ENCODE measurements at places on chromosomes 1 and 21.

DNA sequence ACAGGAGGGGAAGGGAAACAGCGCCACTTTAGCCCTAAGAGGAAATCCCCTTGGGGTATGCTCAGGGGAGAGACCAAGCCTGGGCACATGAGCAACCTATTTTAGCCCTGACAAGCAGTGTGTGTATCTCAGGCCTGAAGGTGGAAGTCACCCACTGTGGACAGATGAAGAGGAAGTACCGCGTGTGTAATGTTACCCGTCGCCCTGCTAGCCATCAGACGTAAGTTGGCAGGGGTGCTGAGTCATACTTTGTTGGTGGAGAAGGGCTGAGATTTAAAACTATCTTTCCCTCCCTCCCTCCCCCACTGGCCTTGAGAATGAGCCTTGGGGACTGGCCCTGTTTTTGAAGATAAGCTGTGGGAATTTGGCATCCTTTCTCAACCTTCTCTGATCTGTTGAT lies 11.2 kb downstream of the AGO1 start:
- peak; percentile 9 for DNase-seq

DNA sequence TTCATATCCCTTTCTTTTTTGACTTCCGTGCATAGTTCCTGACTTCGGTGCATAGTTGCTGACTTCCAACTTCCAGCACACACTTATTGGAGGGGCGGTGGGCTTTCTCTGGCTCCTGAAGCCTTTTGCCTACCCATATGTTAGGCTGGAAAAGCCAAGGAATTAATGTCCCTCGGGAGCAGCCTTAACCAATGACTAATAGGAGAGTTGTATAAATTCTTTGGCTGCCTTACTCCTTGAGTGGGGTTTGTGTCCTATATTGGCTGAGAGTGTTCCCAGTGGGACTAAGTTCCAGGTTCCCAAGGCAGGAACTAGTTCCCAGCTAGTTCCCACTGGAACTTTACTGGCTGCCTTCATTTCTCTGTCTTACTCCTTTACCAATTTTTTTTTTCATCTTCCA lies 105.7 kb downstream of the ZNF326 start:
- DNase-seq = no peak

DNA sequence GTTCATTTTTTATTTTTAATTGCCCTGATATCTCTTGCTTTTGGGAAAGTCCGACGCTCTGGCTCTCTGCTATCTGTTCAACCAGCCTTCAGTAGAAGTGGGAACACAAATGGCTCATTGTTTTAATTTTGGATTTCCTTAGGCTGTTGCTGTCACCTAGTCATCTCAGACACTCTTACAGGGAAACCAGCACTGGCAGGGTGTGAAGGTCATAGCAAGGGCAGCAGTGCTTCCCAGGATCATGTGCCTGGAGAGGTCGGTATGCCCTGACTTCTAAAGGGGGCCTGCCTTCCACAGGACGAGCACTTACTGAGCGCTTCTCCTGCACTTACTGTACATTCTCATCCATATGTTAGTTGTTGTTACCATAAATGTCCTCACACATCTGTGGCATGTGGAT lies 224.2 kb downstream of the DISC1 start:
- DNase-seq = no peak

DNA sequence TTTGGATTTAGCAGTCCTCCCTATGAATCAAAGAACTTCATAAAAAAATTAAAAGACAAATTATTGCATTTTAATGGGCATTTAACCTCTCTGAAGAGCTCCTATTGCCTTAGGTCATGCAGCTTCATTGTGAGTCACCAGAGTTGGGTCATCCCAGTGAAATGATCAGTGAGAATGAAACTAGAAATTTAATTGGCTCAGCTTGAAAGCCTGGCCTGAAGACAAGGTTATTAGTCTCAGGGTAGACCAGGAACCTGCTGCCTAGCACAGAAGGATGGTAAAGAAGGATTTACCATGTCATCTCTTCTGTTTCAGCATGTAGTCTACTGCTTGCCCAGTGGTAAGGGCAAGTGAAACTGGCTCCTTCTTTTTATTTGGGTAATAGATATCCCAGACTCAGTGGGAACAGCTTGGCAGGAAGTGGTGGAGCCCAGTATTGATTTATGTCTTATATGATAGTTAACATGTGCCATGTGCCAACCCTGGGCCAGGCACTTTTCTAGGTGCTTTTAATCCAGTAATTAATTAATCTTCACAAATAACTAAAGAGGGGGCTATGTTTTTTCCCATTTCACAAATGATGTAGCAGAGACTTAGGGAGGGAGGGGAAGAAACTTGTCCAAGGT lies 23.6 kb downstream of the LAMC2 start:
- DNase-seq = no peak

GRCh38 chr1:165903672-165904071 lies 76.3 kb downstream of the UCK2 start:
- DNase-seq = no peak

DNA sequence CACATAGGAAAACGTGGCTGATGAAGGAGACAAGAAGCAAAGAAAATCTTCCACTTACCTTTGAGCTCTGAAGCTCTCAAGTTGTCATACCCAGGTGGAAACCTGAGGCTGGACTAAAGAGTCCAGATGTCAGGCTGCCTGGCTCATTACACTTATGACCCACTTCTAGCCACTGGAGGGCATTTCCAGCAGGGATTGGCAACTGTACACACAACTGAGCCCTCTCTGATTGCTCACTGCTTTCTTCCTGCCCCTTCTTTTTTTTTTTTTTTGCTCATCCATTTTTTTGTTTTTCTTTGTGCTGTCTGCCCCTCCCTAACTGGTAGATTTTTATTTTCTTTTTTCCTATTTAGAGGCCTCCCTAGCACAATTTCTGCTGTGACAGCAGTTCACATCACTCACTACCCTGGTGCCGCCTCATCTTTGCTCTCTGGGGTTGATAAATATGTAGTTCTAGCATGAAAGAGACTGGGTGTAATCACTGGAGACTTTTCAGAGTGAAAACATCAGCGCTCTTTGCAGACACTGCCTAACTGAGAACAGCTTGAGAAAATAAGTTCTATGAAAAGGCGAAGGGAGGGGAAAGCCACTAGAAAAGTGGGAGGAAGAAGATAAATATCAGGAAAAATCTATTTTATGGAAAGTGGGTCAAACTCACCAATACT lies 334.5 kb downstream of the NUF2 start:
- DNase-seq = no peak

DNA sequence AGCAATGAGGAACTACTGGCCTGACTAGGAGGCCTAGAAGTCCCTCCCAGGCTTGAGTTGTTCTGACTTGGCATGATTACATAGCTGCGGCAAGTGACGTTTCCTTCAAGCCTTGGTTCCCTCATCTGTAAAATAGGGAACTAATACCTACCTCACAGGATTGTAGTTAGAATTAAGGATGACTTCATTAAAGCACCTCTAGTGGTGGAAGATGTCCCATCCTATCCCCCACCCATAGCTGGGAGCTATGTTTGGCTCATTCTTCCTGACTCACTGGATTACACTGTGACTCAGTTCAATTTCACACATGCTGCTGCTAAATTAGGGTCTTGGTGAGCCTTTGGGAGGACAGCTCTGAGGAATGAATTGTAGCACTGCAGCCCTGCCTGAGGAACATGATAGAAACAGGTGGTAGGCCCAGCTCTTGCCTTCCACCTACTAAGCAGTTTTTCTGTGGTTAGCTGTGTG lies 6.0 kb upstream of the SHISA4 start:
- DNase-seq = peak; percentile 12

DNA sequence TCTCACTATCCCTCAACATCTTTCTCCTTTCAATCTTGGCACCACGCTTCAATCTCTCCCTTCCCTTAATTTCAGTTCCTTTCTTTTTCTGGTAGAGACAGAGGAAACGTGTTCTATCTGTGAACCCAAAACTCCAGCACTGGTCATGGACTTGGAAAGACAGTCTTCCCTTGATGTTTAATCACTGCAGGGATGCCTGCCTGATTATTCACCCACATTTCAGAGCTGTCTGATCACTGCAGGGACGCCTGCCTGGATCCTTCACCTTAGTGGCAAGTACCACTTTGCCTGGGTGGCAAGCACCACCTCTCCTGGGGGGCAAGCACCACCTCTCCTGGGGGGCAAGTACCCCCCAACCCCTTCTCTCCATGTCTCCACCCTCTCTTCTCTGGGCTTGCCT lies 27.8 kb downstream of the SELL start:
- no peak for DNase-seq

GRCh38 chr1:205977402-205978014 lies 25.7 kb downstream of the RAB7B start:
- peak; percentile 70 for DNase-seq

DNA sequence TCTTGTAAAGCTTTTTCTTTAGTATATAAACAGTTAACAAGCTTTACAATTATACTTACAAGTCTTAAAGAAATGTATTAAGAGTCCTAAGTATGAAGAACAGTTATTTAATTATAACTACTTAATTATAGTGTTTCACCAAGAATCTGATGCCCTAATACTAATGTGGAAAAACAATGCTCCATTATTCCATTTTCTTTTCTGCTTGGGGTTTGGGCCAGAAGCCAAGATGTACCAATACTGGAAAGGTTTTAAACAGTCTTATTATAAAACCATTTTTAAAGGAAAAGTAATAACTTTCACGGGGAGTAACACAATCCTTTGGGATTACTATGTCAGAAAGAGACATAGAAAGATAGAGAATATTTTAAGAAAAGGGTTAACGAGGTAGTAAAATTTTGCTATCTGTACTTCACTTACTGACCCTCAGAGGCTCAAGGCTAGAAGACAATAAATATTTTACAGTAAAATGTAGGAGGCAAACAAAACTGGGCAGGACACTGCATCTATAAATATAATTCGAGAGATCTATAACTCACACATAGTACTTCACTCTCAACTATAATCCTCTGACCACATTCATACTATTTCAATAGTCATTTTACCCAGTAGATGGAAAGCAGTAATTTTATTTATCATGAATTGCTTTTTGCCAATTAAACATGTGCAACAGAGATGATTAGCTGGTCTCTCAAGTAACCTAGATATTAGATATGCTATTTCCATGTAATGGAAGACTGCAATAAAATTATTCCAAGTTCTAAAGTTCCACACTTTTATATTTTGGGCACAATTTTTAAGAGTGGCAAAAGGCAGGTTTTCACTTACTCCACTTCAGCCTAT lies 63.9 kb downstream of the LTN1 start:
- no peak for DNase-seq

DNA sequence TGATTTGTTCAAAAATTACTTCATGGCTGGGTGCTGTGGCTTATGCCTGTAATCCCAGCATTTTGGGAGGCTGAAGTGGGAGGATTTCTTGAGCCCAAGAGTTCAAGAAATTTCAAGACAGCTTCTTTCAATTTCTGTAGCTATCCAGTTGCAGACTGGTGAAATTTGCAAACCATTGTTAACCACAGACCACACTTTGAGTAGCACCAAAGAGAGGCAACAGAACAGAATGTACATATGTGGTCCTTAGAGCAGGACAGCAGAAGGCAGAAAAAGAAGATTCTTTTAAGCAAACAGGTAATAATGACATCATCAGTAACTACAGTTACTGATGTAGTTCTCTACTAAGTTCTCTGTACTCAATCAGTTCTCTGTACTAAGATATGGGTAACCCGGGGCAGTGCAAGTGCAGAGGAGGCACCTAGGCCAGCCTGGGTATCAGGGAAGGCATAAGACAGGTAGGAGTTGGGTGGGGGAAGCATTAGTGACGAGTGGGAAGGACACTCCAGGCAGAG lies 5.5 kb upstream of the KLF17 start:
- no peak for DNase-seq

GRCh38 chr1:233671286-233671685 lies 57.4 kb downstream of the KCNK1 start:
- DNase-seq = no peak

GRCh38 chr21:36966821-36967768 lies 626 bp upstream of the HLCS start:
- peak; percentile 2 for DNase-seq

- DNase-seq = peak; percentile 31
These were observed 15.9 kb downstream of the DUSP10 start for GRCh38 chr1:221725735-221726672.

DNA sequence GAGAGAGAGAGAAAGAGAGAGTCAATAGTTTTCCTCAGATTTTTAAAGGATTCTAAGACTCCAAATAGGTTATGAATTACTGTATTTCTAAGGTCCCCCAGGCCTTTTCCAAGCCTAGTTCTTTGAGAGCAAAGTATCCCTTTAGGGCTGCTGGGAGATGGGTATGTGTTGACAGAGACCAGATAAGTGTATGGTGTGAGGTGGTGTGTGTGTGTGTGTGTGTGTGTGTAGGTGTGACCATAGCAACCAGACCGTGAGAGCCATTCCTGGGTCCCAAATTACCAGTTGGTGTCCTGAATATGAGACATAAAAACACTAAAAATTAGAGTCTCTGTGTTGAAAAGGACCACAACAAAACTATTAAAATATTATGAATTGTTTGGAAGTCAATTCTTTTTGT lies 41.7 kb upstream of the DNAJC6 start:
- DNase-seq = no peak

GRCh38 chr1:114467491-114467890 lies 43.5 kb downstream of the TRIM33 start:
- DNase-seq = peak; percentile 16

DNA sequence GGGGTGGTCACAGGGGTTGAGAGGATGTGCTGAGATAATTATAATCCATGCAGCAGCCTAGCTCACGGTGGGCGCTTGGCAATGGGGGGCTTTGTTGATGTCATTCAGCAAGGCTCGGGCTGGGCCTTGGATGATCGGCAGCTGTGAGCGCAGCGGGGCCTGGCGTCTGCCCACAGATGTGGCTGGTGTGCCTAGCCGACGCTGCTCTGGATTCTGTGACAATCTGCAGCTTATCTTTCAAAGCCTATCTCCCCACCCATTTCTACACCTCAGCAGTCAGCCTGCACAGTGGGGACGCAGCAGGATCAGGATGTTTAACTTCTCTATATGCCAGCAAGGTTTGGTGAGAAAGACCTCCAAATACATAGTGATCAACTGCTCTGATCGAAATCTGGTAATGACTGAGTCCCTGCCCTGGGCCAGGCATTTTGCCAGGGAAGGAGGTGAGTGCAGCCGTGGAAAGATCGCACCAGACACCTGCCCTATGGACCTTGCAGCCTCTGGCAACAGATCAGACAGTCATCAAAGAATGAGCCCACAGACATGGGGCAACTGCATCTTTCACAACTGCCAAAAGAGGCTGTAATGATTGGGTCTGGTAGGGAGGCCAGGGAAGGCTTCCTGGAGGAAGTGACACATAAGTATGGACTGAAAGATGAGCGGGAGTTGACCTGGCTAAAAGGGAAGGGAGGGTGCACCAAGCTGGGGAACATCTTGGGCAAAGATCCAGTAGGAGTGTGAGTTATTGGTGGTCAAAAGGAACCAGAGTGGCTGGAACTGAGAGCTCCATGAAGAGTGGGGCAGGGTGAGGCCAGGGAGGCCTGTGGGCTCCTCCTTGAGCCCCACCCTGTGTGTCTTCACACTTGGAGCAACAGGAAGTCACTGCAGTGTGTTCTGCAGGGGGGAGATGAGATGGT lies 35.3 kb downstream of the EPHB2 start:
- DNase-seq = no peak

Measured in CD4-positive, alpha-beta T cell treated with Interleukin-2 at 100 ng/mL for 4 hours (primary cell).